Muscle of leg (tissue), 16 donors: ENCODE measurements at places on chromosomes 1 and 21. TPM values are rescaled to one million over a fixed set of nuclear protein-coding genes. Genes with fewer than 3 reads are reported as not detected.

BCAN gene
- 2.5 TPM for polyA plus RNA-seq

CELSR2 gene
- polyA plus RNA-seq: 4.2 TPM

GRCh38 chr1:118049981-118050380 lies 120.4 kb downstream of the WDR3 start:
- no peak for DNase-seq

DNA sequence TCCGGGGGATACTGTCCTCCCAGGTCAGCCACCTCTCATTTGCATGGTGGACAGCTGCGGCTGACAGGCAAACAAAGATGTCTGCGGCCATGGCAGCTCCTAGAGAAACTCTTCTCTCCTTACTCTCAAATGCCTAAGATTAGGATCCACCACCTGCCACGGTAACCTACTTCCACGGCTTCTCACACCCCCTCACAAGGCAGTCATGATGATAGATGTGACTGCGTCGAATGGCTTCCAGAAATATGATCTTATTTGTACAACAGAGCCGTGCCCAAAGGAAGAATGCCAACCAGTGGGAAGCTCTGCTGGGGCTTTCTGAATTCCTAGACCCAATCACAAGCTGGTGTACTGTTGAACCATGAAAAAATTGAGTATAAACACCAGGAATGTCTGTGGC lies 73.4 kb downstream of the BACE2 start:
- DNase-seq: peak; percentile 21

DNA sequence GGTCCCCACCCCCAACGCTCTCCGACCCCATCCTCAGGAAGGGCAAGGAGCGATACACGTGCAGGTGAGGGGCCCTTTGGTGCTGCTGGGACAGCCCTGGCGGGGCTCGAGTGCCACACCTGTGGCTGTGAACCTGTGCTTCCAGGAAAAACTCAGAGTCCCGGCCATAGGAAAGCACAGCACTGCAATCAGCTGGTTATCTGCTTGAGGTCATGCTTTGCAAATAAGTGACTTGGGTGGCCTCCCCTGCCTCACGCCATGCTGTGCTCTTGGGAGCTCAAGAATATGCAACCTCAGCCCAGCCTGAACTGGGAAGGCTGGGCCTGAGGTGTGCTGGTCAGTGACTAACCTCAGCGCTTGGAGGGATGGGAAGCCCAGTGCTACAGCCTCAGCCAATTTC lies 36.5 kb upstream of the ARHGEF16 start:
- no peak for DNase-seq

DNA sequence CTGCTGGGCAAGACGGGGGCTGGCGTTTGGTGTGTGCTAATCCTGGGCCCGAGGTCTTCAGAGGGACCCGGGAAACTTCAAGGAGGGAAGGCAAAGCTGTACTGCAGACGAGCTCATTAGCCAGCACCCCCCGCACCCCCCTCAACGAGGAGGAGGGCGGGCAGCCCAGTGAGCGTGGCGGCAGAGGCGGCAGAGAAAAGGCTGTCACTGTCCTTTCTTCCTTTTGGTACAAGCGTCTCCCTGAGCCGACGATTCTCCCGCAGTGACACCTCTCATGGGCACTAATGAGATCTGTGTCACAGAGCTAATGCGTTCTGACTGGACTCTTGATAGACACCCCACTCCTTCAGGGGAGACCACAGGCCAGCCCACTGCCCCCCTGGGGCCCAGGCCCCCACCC lies 29.5 kb downstream of the DMAP1 start:
- no peak for DNase-seq

GPR3 gene
- polyA plus RNA-seq: 0.84 TPM

CFAP126 gene
- polyA plus RNA-seq: not detected

GRCh38 chr1:93675271-93675670 lies 6.4 kb downstream of the BCAR3 start:
- DNase-seq: no peak

- peak; percentile 38 for DNase-seq
Observed at GRCh38 chr1:150575072-150575489, 4.3 kb downstream of the MCL1 start.

ADAMTS1 gene
- polyA plus RNA-seq: 17.4 TPM

HSPA6 gene
- polyA plus RNA-seq: 0.56 TPM

GRCh38 chr21:42187976-42188653 lies 30.8 kb upstream of the ABCG1 start:
- peak; percentile 82 for DNase-seq

GRCh38 chr1:6233376-6233775 lies 2.4 kb downstream of the ICMT start:
- no peak for DNase-seq

DNA sequence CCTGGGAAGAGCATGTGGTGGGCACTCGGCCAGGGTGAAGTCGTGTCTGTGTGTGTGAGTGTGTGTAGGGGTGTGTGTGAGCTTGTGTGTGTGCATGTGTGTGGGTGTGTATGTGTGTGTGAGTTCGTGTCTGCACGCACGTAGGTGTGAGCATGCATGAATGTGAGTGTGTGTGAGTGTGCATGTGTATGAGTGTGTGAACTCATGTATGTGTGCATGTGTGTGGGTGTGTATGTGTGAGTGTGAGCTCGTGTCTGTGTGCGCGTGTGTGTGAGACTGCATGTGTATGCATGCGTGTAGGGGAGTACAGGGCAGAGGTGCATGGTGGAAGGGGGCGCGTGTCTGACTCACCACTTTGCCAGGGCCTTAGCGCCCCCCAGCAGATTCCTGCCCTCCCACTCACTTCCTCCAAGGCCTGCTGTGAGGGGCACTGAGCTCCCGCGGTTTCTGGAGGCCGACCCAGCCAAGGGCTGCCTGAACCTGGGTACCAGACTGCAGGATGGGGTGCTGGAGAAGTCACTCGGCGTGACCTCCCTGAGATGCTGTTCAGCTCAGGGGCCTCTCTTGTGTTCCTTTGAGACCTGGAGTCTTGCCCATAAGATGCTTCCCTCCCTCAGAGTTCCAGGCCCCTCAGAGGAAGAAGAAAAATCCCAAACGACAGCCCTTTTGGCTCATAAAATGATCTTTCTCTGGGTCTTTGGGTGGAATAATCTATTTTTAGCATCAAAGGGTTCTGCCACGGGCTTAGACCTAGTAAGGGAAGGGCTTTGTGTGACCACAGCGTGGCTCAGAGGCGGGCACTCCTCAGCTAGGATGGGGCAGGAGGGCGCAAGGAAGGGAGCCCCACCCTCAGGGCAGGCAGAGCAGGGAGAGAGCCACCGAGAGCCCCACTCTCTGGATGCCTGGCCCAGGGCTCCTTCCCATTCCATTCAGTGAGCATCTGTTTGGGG lies 41.1 kb upstream of the RUNX3 start:
- DNase-seq: no peak

DNA sequence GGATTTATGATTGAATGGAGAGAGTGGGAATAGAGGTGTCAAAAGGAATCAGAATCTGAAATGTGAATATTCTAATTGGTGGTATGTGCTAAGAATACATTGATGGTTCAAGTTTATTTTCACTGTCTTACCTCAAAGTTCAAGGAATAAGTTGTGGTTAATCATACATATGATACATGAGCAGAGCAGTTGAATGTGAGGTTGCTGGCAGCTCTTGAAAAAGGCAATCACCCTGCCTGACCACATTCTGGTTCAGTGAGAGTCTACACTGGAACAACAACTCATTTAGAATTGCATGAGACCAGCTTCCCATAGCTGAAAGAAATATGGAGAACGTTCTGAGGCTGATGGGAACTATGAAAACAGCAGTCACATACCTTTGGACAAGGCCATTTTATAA lies 68.3 kb upstream of the ARHGAP29 start:
- no peak for DNase-seq

DNA sequence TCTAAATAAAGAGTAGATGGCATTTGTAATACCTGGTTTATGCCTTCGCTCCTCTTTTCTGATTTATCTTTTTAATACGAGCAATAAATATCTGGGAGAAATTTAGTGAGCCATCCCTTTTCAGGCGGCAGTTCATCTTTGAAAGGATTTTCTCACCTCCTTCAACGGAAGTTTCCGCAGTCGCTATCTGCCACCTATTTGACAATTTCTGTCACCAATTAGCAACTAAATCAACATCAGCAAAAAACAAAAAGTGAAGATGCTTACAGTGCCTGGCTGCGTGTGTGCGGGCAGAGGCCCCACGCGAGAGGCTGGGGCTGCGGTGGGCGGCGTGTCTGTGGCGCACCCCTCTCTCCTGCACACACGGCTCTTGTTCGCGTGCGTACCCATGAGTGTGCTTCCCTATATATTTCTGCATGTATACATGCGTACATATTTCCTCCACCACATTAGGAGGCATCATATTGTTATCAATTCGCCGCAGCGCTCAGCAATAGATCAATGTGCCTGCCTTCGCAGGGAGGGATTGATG lies 117.3 kb upstream of the BARHL2 start:
- no peak for DNase-seq
